ENCODE measurements at places on chromosomes 2 and 18. TPM values are rescaled to one million over a fixed set of nuclear protein-coding genes. Genes with fewer than 3 reads are reported as not detected.

The LYPD6 gene
- polyA plus RNA-seq = 2.4 TPM

The UGT1A5 gene
- polyA plus RNA-seq = not detected

DNA sequence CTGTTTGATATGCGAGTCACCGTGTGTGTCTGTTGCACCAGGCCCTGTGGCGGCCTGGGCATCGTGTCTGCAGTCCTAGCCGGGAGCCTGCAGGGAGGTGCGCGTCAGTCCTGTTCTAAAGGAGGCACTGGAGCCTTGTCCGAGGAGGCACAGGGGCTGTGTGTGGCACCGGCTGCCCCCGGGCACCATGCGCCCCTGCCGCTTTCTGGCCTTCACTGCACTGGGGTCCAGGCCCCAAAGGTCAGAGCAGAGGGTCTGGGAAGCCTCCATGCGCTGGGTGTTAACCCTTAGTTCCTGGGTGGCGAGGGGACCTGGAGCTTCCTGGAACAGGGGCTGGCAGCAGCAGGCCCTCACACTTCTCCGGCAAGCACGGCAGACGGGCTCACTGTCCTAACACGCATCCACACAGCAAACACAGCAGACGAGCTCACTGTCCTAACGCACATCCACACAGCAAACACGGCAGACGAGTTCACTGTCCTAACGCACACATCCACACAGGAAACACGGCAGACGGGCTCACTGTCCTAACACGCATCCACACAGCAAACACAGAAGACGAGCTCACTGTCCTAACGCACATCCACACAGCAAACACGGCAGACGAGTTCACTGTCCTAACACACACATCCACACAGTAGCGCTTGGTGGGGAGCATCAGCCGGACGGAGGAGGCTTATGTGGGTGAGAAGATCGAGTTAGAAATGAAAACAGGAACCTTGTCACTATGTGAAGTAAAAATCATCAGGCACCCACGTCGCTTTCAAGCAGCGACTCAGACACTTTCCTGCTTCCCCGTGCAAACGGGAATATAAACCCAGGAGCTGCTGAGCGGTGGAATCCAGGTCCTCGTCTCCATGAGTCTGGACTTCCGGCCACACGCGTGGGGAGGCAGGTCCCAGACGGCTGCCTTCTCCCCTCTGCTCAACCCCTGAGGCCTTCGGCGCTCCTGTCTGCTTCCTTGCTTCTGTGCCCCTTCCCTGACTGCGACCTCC lies 65.3 kb downstream of the TPO start:
- DNase-seq = no peak

DNA sequence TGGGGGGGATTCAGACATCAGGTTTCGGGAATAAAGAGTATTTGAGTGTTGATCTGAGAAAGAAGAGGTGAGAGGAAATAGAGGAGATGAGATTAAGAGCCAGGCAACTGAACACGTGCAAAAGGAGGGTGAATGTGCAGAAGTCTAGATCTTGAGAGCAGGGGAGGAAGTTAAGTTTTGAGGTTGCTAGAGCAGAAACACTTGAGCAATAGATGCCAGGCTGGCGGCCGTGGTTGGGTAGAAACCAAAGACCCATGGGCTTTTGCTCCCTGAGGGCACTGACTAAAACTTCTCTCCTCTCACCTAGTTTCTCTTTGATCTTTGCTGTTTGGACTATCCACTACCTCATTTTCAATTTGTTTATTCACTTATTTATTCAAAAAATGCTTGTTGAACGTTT lies 116.0 kb downstream of the CDC42EP3 start:
- DNase-seq = no peak

DNA sequence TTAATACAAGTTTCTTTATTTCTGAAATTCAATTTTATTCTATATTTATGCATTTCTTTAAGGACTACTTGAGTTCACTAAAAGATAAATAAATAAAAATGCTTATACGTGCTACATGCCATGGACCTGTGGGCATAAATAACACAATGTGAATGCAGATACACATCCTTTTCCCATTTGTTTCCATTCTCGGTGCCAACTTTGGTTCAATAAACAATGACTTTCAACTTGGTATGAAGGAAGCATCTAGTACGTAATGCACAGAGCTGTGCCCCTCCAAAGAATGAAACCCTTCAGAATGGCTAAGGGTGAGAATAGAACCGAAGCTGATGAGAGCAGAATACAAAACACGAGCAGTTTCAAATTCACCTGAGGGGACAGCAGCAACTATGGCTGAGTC lies 409.3 kb downstream of the MTX2 start:
- no peak for DNase-seq

DNA sequence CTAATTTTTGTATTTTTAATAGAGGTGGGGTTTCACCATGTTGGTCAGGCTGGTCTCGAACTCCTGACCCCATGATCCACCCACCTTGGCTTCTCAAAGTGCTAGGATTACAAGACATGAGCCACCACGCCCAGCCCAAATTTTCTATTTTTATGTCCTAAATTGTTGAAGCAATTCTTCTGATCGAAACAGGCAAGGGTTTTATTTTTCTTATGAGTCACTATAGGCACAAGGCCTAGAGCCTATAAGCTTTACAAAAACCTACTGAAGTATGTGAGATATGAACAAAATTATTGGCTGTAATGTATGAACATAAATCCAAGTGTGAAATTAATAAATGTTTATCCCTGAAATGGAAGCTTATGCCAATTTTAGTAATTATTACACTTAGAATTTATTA lies 464.2 kb upstream of the NRP2 start:
- DNase-seq = no peak

The AFTPH gene
- 22.8 TPM for polyA plus RNA-seq

- DNase-seq = no peak
Measured at GRCh38 chr2:3198119-3198518, 179.5 kb downstream of the EIPR1 start.

DNA sequence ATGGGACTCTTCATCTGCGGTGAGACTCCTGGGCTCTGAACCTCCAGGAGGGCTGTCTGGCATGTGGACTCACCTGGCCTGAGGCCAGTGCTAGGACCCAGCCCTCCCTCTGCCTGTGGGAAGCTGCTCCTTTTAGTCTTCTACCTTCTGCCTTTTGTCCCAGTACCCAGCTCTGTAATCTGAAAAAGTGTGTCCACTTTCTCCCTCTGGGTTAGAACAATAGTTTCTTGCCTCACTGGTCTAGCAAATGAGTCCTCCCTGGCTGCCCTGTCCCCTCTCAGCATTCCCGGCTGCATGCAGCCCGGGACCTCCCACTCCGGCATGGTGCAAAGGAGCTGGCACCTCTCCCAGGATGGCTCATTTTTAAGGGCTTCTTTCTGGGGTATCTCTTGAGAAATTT lies 25.9 kb downstream of the GKN2 start:
- DNase-seq = no peak

GRCh38 chr2:156400706-156401678 lies 35.2 kb upstream of the GPD2 start:
- DNase-seq = peak; percentile 92

The REG1B gene
- not detected for polyA plus RNA-seq

- no peak for DNase-seq
Measured at GRCh38 chr2:72819501-72819900, 6.3 kb downstream of the EXOC6B start.

DNA sequence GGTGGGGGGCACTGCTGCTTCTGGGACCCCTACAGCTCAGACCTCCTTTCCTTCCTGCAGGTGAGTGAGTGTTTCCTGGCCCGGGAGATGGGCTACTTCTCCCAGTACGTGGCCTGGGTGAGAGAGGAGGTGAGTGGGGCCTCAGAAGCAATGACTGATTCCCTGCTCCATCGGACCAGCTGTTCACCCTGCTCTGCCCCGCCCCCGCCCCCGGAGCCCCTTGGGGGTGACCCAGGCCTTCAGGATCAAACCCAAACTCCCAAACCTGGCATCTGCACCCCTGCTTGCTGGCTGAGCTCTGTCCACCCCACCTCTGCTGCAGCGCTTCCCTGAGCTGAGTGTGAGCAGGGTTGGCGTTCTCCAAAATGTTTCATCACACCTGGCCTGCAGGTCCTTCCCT lies 9.8 kb upstream of the KCNIP3 start:
- no peak for DNase-seq

The LOXHD1 gene
- 2.0 TPM for polyA plus RNA-seq

DNA sequence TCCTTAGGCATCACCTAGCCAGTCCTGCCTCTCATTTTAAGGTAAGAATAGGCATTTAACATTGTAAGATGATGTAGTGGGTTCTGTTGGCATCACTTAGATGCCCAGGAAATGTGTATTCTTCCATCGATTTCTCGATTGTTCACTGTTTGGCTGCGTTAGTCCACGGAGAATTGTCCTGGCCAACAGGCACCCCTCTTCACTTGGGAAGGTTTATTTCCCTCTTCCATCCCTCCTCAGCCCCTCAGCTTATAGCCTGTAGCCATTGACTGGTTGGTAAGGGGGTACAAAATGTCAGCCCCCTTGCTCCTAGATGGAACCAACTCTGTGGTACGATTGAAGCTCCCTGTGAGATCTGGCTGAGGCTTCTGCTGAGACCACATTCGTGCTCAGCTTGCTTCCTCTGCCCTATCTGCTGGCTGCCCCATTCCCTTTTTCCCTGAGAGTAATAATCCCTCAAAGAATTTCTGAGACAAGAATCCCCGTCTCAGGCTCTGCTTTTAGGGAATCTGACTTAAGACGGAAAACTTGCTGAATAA lies 43.4 kb downstream of the PLEKHA3 start:
- no peak for DNase-seq

GRCh38 chr2:134479696-134480330 lies 225.9 kb downstream of the MGAT5 start:
- no peak for DNase-seq

GRCh38 chr2:160388464-160389263 lies 104.9 kb downstream of the RBMS1 start:
- DNase-seq = no peak

Measured in muscle of arm (tissue), 14 donors.